Suppressor macrophage (primary cell): ENCODE measurements at places on chromosomes 12 and 14.

DNA sequence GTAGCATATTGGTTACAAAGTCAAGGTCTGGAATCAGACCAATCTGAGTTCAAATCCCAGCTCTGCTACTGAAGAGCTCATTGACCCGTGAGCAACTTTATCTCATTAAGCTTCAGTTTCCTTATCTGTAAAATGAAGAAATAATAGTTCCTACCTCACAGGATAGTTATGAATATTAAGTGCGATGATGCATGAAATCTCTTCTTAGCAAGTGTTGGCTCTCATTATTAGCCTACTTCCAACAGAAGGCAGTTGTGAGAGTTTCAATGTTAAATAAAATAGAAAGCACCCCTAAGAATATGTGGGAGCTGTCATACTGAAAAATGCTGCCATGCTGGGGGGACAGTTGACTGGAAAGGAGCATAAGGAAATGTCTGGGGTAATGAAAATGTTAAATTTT is 39.0 kb upstream of the ITPR2 start:
- DNase-seq: no peak

DNA sequence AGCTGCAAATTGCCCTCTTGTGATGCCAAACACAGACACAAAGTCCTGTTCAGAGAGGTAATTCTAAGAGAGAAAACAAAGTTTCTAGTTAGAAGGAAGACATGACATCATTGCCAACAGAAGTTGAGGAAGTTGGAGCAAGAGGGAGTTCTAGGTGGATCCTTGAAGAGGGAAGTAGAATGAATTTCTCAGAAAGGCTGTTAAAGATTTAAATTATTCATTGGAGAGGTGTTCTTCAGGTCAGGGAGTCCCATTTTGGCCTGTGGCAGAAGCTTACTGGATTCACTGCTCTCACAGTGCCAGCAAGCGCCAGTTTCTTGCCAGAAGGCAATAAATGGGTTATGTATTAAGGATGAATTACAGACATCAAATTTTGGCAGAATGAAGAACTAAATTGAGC is 15.3 kb downstream of the TSFM start:
- DNase-seq: peak; percentile 47

GRCh38 chr12:29818916-29819623 is 35.3 kb upstream of the TMTC1 start:
- no peak for DNase-seq

DNA sequence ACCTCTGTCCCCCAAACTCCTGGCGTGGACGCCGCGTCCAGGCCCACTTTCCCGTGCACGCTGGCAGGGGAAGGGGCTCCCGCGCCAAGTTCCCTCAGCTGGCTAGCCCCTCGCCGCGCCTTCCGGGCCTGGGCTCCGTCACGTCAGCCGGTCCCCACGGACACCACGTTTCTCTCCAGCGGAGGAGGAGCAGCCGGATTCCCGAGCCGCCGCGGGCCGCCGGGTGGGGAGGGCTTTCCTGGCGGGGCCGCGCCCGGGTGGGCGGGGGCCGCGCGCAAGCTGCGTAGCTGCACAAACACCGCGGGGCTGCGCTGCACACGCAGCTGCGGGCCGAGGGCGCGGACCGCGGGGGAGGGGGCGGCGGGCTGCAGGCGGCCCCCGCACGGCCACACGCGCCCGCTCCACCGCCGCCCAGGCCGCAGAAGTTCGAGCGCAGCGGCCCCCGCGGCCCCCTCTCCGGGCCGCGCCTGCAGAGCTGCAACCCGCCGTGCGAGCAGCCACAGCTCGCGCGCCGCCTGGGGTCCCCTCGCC is 45.1 kb upstream of the PNMA1 start:
- DNase-seq: peak; percentile 70

GRCh38 chr14:77681196-77682157 is 26.3 kb downstream of the ALKBH1 start:
- DNase-seq: no peak

DNA sequence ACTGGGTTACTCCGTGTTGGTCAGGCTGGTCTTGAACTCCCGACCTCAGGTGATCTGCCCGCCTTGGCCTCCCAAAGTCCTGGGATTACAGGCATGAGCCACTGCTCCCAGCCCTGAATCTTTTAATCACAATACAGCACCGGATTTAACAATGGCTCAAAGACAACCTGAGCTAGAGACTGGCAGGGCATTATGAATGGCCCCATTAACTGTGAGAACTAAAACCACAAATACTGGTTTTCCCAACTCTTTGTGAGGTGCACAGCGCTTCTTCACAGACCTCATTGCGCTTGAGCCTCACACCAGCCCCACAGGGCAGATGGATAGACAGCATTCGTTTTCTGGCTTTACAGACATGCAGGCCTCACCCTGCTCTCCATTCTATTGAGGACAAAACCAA is 107.0 kb upstream of the FKBP4 start:
- no peak for DNase-seq

DNA sequence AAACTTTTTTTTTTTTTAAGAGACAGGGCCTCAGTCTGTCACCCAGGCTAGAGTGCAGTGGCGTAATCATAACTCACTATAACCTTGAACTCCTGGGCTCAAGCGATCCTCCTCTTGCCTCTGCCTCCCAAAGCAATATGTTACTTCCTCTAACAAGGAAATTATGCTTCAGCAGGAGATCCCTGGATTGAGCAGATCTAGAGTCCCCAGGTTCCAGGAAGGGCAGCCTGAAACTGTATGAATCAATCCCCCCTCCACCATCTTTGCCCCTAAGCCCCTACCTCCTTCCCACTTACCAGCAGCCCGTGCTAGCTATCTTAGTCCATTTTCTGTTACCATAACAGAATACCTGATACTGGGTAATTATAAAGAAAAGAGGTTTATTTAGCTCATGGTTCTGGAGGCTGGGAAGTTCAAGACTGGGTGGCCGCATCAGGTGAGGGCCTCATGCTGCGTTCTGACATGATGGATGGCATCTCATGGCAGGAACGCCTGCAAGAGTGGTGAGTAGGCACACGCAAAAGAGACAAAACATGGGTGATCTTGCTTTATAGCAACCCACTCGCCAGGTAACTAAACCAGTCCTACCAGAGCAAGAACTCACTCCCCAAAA is 5.0 kb downstream of the TAMALIN start:
- no peak for DNase-seq

DNA sequence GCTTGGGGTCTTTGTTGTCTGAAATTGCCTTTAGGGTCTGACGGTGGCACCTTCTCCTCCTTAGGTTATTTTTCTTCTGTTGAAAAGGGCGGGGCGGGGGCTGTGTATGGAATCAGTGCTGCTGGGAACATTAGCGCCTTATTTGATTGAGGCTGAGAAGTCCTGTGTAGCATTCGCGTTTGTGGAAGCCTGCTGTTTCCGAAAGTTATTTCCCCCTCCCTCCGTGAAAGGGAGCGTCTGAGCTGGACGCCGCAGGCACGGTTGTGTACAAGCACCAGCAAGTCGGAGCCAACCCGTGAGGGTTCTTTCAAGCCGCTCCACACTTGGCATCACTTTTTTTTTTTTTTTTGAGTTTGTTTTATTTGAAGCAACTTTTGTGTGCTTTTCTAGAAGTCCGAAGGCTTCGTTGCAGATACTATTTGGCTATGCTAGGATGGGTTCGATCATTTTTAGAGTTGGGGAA is 1.1 kb downstream of the SYNE2 start:
- peak; percentile 41 for DNase-seq

GRCh38 chr14:26963711-26964110 is 365.9 kb upstream of the NOVA1 start:
- no peak for DNase-seq

GRCh38 chr12:54017027-54017788 is 8.4 kb downstream of the HOXC8 start:
- DNase-seq: no peak

GRCh38 chr14:91847693-91848092 is 19.6 kb downstream of the TC2N start:
- DNase-seq: peak; percentile 4

DNA sequence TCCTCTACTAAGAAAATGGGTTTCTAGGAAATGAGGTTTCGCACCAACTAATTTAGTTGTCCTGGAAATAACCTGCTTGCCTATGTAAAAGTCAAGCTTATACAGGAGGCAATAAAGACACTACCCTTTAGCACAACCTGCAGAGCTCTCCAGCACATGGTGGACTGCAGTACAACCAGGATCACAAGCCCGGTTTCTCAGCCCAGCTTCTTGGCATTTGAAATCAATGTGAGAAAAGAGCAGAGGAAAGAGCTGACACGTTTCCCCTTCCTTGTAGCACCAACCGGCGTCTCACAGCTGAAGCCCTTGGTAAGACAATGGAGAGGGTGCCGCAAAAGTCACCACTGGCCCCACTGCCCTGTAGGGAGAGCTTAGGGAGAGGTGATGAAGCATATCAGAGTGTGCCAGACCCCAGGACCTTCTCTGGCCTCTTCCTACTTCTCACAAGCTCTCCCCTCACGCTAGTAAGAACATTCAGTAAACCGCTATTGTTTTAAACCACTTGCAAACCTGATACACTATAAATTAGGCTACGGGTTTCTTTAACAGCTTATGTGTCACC is 8.6 kb downstream of the SPTLC2 start:
- peak; percentile 59 for DNase-seq

GRCh38 chr14:79680087-79680486 is 531.2 kb downstream of the DIO2 start:
- DNase-seq: no peak

DNA sequence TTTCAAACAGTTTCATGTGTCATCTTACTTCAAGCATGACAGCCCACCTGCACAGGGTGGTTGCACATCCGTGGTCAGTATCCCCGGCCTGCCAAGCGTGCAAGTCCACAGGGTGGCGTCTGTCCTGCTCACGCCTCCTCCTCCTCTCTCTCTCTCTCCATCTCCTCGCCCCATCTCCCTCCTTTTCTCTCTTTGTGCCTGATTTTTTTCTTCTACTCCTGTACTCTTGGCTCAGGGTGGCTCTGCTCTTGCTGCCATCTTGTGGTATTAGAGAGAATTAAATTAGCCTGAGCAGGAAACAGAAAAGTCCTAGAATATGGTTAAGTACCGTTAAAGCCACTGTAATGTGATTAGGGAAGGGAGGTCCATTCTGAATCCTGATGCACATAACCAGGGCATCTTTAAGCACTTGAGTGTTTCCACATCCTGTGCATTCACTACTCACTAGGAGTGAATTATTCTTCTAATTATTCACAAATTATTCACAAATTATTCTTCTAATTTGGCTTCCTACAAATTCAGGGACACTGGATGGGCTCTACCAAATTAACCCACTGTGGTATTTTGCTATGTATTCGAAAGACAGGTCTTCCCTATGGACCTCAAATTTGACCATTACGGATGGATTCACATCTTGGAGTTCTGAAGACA is 25.5 kb upstream of the DTX1 start:
- peak; percentile 61 for DNase-seq

DNA sequence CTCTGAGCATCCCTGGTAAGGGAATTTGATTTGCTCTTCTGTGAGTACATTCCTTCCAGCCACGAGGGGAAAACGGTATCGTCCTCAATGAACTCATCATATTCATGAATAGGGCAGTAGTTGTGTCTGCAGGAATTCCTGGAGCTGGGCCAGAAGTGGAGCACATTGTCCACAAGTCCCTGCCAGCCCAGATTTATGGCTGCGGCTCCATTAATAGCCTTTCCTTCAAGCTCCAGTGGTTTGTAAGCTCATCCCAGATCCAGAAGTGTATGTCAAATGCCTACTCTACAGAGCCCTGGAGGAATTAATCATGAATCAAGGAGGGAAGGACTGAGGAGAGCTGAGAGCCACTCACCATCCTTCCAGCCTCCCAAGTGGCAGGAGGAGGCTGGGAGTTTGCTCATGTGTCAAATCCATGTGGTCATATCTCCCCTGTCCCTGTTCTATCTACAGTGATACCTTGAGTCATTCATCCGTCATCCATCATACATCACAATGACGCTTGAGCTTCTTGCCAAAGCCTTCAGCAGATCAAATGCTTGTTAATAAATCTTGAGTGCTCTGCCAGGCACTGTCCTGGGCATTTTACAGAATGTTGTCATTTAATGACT is 65.5 kb downstream of the SVOP start:
- no peak for DNase-seq

- DNase-seq: no peak
Measured at GRCh38 chr14:57485635-57486034, 8.0 kb downstream of the CCDC198 start.

DNA sequence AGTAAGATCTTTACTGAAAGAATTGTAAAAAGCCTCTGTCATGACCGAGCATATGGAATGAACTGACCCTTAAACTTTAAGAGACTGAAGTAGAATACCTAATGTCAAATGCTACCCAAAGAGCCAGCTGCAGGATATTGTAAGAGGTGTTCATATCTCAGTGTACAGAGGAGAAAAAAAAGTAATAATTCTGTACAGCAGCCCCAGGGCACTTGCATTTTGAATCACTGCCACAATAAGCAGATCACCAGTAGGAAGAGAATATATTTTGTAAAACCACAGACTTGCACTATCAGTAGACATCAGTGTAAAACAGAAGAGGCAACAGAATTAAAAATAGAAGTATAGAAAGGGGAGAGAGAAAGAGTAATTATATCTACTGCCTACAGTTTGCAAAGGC is 162.6 kb downstream of the PPFIA2 start:
- no peak for DNase-seq

DNA sequence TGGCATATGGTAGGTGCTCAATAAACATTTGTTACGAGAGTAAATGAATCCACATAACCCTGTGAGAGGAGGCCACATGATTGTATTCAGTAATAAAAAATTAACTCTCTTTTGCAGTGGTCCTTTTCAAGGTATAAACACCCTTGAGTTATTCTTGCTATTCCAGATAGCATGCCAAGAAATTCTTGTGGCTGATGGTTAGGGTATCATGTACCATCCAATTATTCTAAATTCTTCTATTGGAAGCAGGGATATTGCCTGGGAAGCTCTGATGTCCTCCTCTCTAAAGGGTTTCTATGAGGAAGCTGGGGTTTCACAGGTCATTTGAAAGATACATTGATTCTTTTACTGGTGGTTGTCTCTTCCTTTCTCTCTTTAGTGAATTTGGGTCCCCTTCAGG is 10.1 kb downstream of the AKAP6 start:
- DNase-seq: no peak

DNA sequence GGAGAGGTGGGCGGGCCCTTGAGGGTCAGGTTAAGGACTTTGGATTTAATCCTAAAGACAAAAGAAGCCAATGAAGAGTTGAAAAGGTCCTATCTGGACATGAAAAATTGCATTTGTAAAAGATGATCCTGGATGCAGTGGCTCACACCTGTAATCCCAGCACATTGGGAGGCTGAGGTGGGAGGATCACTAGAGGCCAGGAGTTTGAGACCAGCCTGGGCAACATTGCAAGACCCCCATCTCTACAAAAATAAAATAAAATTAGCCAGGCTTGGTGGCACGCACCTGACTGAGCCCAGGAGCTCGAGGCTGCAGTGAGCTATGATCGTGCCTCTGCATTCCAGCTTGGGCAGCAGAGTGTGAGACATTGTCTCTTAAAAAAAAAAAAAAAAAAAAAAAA is 2.4 kb upstream of the SLC41A2 start:
- DNase-seq: no peak
